Astrocyte of the spinal cord (primary cell): ENCODE measurements at places on chromosomes 6 and 20.

DNA sequence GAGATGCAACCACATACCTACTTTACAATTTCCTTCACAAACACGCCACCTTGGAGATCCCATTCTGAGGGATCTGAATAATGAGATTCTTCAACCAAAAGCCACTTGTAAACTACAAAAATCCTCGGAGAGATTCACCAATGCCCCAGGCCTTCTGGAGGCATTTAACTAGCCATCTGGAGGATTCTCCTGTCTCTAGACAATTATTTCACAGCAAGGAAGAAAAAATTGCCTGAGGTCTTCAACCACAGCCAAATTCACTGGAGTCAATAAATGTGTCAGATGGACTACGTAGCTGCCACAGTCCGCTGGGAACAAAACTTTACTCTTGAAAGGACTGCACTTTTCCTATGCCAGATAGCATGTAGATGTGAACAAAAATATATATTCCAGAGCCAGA, 19.0 kb upstream of the DCDC2 start:
- DNase-seq: no peak

DNA sequence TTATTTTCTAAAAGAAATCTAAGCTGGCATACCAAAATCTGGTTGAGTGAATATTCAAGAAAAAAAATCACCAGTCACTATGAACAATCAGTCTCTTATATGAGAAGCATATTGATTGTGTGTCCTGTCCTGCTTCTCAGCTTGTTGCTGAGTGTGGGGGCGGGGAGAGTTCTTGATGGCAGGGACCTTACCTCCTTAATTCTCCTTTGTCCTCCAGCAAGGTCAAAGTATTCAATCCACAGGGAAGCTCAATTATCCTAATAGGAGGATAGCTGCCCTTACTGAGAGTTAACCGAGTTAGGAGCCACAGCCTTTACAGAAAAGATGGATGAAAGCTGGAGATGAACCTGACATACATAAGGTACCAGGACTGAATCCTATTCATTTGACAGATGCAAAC, 154.0 kb downstream of the LY86 start:
- DNase-seq: no peak

GRCh38 chr6:152348116-152348515, 289.0 kb downstream of the SYNE1 start:
- no peak for DNase-seq

- DNase-seq: no peak
Measured at GRCh38 chr6:166485651-166486535, 100.6 kb downstream of the RAMACL start.

- DNase-seq: no peak
Measured at GRCh38 chr6:109521080-109521479, 38.1 kb upstream of the ZBTB24 start.

DNA sequence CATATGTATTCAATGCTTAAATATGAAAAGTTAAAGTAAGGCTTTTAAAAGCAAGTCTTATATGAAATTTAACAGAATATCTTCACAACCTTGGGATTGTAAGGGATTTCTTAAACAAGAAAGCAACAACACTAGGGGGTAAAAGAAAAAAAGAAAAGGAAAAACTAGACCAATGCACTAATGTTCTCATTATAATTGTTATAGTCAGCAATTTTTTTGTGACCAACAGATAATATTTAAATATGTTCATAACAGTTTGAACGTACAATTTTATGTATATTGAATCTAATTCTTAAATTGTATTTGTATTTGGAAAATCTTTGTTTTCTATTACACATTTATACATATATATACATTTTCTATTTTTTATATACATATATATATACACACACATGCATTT, 1397.8 kb upstream of the ADGRB3 start:
- no peak for DNase-seq

DNA sequence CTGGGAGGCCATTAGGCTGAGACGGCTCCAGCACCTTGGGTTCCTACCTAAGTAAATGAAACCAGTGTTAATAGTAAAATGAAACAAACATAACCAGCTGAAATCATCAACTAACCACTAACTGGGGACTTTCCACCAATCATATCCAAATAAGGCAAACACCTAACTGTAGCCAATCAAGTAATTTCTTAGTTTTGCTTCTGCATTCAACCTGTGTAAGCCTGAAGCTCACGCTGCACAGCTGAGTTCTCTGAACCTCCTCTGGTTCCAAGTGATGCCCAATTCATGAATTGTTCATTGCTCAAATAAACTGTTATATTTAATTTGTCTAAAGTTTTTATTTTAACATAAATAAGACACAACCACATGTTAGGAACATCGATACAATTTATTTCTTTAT, 22.5 kb downstream of the KLHL32 start:
- DNase-seq: no peak

DNA sequence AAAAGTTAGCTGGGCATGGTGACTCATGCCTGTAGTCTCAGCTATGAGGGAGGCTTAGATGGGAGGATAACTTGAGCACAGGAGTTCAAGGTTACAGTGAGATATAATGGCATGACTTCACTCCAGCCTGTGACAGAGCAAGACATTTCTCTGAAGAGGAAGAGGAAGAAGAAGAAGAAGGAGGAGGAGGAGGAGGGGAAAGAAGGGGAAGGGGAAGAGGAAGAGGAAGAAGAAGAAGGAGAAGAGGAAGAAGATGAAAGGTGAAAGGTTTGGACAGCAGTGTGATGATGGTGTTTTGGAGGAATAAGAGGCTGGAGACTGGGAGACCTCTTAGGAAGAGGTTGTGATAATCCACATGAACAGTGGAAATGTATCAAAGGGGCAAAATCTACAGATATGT, 410.7 kb upstream of the JAG1 start:
- DNase-seq: no peak

DNA sequence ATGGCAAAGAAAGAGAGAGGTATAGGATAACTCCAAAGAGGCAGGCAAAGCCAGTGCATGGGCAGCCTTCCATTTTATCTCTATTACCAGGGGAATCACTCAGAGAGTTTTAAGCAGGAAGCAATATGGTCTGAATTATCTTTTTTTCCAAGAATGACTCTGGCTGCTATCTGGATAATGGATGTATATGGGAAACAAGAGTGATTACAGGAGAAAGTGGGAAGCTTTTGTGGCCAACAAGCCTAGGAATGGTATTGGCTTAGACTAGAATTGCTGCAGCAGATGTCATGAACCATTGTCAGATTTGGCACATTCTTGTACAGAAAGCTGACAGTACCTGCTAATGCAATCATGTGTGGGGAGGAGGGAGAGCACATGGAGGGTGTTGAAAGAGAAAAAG, 73.0 kb upstream of the BTBD3 start:
- DNase-seq: no peak

DNA sequence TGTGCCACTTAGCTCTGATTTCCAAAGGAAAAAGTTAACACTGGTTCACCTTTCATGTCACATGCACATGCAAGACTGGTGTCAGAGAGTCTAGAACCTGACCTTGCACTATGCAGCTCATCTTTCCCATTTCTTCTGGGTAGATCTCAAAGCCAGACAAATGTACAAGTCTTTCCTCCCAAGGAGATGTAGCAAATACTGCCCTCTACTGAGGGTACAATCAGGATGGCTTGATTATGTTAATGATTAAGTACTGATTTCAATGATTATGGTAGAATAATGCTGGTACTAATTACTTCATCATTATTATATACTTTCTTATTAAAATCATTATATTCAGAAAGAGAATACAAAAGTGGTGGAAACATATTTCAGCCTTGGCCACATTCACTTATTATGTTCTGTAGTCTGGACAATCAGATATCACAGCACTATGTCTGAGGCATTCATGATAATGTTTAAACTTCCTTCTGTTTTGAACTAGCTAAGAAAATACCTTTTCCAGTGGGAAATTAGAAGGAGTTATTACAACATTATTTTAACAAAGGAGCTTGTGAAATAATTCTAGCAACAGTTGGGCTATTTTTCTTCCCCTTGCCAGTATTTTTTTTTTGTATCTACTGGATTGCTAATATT, 68.5 kb upstream of the FOXO3 start:
- DNase-seq: peak; percentile 72

GRCh38 chr6:84197708-84198107, 29.7 kb downstream of the CEP162 start:
- peak; percentile 11 for DNase-seq

- DNase-seq: peak; percentile 9
Measured at GRCh38 chr6:39471954-39472659, 149.6 kb upstream of the KCNK16 start.

DNA sequence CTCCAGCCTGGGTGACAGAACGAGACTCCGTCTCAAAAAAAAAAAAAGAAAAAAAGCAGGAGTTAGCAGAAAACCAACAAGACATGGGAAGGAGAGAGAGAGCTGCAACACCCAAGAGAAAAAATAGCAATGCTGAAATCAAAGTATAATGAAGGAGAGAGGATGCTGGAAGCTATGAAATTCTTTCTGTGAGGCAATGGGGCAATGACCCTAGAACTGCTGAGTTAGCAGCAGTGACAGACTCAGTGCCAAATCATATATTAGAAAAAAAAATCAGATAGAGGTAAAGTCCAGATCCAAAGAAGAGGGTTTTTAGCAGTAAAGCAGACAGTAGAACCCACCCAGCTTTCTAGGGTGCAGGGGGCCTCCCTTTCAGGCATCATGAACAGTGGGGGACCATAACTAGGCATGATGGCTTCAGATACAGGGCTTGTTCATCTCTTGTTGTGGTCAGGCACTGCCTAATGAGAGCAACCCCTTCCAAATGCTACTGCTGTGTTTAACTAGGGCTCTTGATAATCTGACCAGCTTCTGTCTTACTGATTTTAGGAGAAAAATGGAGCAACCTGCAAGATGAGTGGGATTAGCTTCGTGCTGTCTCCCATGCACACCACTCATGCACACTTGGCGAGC, 26.9 kb downstream of the SLC17A2 start:
- DNase-seq: no peak

GRCh38 chr20:18613553-18613952, 25.7 kb downstream of the DTD1 start:
- peak; percentile 28 for DNase-seq

GRCh38 chr6:17635568-17635967, 35.5 kb downstream of the FAM8A1 start:
- DNase-seq: no peak

DNA sequence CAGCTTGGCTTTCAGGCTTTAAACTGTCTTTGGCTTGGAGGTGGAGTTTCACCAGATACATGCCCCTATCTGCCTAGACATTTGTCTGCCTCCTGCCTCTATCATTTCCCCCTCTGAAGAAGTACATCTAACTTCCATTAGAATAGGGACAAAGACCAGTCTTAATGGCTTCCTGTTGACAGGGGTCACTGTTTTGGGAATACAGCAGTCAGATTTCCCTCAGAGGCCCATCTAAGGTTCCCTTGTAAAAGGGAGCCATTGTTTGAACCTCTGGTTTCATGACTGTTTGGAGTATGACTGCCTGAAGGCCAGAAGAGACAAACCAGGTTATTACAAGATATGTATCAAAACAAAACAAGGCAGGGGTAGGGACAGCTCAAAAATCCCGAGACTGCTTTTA, 665.7 kb upstream of the GJE1 start:
- DNase-seq: no peak

DNA sequence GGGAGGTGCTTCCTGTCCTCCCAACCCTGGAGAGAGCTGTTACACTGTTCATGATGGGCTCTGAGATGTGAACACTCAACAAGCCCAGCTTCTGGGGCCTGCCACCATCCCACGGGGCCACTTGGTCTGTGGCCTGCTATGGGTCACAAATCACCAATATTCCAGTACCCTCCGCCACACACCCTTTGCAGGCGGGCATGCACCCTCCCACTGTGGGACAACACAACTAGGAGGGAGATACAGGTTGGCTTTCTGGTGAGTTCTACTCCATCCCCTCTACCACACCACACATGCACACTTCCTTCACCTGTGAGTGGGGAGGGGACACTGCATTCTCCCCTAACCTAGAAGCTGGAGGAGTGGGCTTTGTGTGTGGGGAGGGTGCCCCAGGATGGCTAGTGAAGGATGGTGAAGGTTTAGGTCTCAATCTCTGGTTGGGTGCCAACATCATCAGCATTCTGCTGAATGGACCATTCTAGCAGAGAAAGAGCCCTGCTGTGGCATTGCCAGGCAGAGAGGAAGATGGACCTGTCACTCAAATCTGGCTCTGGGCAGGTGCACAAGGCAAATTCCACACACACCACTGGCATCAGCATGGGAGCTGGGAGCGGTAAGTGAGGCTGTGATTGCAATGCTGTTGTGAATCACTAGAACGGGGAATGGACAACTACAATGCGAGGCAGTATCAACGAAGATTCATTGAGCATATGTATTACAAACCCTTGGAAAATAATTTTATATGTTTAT, 175.1 kb downstream of the THBS2 start:
- DNase-seq: no peak

GRCh38 chr6:75205776-75206575, at the start of gene COL12A1:
Gene COL12A1, minus strand, starts transcription at chr6:75206053. Its CDS starts 3,261 bp downstream, at chr6:75202792.
- peak; percentile 99 for DNase-seq

GRCh38 chr6:13480631-13481501, 6.5 kb downstream of the GFOD1 start:
- no peak for DNase-seq

DNA sequence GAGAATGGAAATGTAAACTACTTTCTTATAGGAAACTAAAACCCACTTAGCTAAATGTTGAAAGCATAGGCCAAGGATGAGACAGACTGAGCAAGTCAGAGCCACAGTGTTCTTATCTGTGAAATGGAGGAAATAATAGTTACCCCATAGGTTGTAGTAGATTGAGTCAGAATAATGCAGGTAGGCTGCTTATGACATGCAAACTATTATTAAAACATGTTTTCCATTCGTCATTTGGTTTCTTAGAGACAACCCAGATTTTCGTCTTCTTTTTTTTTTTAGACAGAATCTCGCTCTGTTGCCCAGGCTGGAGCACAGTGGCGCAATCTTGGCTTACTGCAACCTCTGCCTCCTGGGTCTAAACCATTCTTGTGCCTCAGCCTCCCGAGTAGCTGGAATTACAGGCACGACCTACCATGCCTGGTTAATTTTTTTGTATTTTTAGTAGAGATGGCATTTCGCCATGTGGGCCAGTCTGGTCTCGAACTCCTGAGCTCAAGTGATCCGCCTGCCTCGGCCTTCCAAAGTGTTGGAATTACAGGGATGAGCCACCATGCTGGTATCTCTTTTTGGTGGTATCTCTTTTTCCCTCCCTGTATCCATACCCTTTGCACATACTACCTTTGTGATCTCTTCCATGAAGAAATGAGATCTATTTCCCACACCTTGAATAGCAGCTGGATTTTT, 196.5 kb upstream of the ZNF217 start:
- DNase-seq: no peak
